Tongue (tissue), 3 donors: ENCODE measurements at places on chromosomes 12 and 14.

DNA sequence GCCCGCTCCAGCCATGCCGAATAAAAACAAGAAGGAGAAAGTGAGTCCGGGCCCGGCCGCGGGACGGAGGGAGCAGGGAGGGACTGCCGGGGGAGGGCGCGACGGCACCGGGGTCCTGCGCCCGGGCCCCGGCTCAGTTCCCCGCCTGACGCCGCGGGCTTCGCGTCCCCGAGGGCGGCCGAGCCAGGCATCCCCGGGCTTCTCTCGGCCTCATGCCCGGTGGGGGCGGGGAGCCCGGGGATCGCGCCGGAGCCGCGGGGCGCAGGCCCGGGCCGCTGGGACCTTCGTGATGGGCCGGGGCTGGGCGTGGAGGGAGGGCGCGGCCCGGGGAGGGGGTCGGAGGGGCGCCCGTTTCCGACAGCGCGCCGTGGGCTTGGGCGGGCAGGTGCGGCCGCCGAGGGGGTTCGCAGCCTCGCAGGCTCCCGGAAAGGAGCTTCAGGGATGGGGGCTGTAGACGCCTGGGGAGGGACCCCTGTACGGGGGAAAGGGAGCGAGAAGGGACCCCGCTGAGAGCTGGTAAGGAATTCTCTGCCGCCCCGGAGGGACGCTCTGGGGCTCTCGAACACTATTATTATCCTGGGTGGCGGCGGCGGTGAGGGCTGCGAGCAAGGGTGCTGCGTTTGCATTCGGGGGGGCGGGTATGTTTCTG is 496 bp downstream of the PPP2R5C start:
- DNase-seq = peak; percentile 45

DNA sequence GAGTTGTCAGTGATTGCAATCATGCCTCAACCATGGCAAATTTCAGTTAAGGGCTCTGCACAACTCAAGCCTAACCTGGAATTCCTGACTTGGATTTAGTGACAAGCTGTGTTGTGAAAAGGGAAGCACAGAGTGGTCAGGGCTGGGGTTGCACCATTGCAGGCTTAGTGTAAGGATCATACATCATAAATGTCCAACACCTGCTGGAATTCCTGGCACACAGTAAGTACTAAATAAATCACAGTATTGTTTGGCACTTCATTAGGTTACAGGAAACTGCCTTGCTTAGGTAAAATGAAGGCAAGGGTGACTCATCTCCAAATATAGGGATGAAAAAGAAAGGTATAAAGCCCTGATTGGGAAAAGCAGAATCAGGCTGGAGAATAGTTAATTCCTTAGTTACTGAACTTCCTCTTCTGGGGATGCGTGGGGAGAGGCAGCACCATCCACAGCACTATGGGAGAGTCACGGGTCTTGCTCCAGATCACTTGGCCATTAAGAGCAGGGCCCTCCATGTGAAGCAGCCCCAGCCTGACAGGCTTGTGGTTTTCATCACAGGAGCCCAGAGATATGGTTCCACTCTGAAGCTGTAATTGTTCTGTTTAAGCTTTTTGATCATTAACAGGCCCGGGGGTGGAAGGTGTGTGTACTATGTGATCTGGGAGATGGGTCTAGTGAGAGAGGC is 39.7 kb downstream of the SLC8A3 start:
- DNase-seq = no peak

- no peak for DNase-seq
Measured at GRCh38 chr12:121223292-121224285, 13.7 kb downstream of the P2RX4 start.

DNA sequence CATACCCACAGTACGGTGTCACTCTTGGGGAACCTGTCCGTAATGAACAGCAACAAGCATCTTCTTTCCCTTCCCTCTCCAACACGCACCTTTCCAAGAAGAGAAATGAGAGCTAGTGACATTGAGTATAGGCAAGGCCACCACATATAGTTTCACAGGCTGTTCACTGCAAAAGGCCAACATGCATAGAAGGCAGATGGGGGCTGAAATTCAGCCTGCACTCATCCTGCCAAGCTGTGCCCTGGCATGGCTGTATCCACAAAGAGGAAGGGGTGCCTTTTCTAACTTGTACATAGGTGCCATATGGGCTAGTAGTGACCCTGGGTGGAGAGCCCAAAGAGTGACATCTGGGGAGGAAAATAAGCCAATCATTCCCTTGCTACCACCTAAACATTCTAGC is 169.6 kb downstream of the ZFP36L1 start:
- DNase-seq = no peak

DNA sequence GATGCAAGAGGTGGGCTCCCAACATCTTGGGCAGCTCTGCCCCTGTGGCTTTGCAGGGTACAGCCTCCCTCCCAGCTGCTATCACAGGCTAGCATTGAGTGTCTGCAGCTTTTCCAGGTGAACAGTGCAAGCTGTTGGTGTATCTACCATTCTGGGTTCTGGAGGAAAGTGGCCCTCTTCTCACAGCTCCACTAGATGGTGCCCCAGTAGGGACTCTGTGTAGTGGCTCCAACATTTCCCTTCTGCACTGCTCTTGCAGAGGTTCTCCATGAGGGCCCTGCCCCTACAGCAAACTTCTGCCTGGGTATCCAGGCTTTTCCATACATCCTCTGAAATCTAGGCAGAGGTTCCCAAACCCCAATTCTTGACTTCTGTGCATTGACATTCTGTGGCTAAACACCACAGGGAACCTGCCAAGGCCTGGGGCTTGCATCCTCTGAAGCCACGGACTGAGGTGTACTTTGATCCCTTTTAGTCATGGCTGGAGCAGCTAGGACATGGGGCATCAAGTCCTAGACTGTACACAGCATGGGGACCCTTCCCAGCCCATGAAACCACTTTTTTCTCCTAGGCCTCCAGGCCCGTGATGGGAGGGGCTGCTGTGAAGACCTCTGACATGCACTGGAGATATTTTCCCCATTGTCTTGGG is 24.0 kb upstream of the SLC38A1 start:
- DNase-seq = no peak

DNA sequence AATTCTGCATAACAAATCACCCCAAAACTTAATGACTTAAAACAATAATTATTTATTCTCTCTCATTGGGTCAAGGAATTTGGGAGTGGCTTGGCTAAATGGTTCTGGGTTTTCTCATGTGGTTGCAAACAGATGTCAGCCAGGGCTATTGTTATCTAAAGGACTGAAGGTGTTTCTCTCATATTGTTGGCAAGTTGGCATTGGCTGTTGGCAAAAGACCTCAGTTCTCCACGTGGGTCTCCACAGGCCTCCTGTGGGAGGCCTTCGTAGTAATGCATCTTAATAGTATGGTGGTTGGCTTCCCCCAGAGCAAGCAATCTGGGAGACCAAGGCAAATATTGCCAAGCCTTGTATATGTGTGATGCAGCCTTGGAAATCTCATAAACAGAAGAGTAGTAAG is 14.4 kb downstream of the GALNT16 start:
- DNase-seq = no peak

DNA sequence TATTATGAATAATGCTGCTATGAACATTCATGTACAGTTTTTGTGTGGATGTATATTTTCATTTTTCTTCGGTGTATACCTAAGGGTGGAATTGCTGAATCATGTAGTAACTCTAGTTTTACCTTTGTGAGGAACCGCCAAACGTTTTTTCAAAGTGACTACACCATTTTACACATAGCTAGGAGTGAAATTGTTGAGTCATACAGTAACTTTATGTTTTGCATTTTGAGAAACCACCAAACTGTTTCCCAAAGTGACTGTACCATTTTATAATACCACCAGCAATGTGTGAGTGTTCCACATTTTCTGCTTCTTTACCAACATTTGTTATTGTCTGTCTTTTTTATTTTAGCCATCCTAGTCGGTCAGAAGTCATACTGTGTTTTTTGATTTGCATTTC is 3.1 kb upstream of the TPH2 start:
- DNase-seq = no peak

DNA sequence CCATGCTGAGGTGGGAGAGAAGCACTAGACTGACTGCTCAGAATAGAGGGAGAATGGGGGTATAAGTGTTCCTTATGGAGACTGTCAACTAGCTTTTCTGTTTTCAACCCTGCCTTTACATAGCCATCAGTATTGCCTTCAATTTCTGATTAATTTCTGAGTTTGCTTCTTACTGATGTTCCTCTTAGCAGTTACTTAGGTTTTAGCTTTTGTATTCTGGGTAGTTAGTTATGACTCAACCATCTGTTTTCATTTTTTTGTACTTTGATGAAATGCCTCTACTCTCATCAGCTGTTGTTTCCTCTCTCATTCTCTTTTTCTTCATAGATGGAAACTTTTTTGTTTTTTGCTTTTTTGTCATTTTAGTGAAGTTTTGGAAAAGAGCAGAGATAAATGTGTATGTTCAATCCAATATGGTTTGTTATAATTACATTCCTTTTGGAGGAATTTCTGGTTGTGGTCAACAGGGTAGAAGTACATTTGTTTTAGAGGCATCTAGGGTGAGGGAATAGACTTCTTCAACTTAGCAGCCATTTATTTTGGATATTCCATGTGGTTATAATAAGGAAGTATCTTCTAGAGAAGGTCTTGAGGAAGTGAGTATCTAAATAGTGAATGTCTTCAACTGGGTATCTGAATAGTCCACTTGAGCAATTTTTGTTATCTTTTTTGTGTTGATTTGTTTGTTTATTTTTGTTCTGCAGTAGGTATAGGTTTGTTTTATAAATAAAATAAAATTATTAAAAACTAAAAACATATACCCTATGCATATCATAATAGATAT is 29.6 kb downstream of the PMCH start:
- no peak for DNase-seq

GRCh38 chr12:94427501-94428381 is 31.9 kb downstream of the CEP83 start:
- DNase-seq = peak; percentile 93

DNA sequence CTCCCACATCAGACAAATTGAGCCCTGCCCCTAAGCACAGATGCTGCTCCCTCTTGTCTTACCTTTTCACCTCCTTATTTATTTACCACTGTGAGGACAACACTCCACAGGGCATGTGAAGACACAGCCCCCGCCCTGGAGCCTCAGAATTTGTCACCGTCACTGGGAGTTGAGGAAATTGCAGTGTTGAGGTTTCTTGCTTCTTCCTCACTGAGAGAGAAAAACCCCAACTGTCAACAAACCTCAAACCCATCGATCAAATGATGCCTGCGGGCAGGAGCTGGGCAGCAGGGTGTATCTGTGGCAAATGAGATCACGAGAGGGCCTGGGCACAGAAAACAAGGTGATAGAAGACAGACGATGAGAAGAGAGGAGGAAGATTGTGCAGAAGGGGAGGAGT is 30.5 kb upstream of the PLEKHG3 start:
- DNase-seq = no peak

GRCh38 chr12:7884689-7885088 is 12.0 kb upstream of the SLC2A14 start:
- no peak for DNase-seq

- DNase-seq = no peak
Measured at GRCh38 chr14:25788252-25788651, 738.3 kb upstream of the STXBP6 start.

DNA sequence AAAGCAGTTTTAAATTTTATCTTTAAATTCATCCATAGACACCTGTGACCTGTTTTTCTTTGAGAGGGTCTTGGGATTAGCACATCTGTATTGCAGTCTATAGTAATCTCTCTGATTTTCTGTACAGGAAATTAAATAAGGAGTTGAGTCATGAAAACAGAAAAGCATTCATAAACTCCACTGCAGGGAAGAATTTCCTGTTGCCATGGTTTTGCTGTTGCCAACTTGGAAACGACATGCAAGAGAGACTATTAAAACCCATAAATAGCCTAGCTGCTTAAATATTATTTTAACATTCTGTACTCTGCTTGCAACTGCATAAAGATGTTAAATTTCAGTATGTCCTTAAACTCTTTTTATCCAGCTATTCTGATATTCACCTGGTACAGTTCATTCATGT is 281.0 kb upstream of the RGS6 start:
- DNase-seq = peak; percentile 66

GRCh38 chr14:71734885-71735284 is 197.3 kb upstream of the RGS6 start:
- DNase-seq = peak; percentile 53

DNA sequence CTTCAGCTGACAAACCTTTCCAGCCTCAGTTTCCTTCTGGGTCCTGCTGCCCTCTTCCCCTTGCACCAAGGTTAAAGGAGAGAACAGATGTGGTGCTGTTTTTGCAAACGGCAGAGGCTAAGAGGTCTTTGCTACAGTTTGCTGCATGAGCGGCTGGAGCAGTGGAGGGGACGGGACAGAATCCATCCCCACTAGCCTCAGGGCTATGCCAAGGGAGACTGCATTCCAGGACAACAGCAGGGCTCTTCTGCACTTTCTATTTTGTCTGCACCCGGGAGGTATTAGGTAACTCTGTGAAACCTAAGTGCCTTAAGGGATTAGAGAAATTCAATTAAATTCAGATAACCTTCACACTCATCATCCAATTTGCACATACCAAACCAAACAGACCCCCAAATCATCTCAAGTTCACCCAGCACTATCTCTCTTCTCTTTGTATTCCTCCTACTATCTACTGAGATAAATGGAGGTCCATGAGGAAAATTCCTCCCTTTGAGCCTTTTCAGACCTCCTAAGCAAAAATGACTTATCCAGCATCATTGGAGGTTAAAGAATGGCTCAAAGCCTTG is 103.8 kb upstream of the VRK1 start:
- DNase-seq = no peak

DNA sequence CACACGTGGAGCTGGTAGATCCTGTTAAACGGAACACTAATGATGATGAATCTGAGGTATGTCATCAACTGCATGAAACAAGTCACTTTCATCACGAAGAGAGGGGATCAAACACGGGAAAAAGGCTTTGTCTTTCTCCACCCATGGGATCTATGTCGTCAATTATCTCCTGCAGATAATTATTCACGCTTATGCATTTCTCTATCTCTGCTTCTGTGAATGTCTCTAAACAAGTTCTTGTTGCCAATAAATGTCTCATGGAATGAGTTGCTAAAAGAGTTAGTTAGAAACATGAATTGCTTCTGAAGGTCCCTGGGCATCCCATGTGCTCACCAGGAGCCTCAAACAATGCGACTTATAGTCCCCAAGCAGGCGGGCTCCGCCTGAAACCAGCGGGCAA is 1228.2 kb upstream of the TMEM132C start:
- DNase-seq = no peak

- no peak for DNase-seq
Measured at GRCh38 chr12:110813285-110813684, 33.5 kb upstream of the CCDC63 start.

DNA sequence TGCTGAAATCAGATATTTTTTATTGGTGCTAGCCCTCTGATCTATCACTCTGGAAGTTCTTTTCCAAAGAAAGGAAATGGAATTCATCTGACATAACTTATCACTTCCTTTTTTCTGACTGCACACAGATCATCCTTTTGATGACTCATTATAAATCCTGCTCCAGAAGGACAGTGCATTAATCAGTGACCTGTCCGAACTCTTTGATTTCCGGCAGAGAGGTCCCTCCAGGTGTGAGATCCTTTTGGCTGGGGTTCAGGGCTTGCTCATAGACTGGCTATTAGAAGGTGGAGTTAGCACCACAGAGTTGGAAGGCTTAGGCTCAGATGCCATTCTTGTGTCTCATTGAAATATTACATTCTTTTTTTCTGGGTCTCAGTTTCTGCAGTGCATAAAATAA is 328.2 kb downstream of the ZFP36L1 start:
- DNase-seq = no peak
